Hippocampal formation (tissue), 2 donors: ENCODE measurements at places on chromosomes 3 and 15.

DNA sequence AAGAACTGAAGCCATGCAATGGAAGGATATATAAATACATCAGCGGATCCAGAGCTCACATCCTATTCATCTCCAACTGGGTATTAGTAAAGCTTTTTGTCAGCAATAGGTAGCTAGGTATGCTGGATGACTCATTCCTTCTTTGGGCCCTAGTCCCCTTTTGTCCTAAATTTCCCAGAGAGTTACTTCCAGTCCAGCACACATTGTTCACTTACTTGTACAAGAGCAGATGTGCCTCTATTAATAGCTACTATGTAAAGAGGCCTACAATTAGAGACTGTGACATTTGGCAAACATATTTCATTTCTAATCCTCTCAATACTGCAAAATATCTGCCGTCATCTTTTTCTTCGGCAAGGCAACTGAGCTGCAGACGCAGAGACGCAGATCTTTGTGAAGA lies 1.7 kb upstream of the SLC4A7 start:
- DNase-seq = no peak

GRCh38 chr15:59327942-59328341 lies 44.7 kb downstream of the MYO1E start:
- DNase-seq = no peak

DNA sequence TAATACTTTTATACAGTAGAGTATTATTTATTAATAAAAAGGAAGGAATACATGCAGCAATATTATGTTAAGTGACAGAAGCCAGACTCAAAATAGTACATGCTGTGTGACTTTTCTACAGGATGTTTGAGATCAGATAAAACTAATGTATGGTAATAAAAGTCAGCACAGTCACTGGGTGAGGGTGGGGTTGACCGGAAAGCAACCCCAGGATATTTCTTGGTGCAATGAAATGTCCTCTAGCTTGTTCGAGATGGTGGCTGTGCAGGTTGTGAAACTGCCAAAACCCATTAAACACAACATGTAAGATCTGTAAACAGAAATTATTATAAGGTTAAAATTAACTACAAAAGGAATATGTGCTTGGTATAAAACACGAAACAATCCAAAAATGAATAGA lies 20.8 kb upstream of the ALDH1L1 start:
- no peak for DNase-seq

GRCh38 chr3:175608356-175608755 lies 749.2 kb downstream of the NAALADL2 start:
- DNase-seq = no peak

DNA sequence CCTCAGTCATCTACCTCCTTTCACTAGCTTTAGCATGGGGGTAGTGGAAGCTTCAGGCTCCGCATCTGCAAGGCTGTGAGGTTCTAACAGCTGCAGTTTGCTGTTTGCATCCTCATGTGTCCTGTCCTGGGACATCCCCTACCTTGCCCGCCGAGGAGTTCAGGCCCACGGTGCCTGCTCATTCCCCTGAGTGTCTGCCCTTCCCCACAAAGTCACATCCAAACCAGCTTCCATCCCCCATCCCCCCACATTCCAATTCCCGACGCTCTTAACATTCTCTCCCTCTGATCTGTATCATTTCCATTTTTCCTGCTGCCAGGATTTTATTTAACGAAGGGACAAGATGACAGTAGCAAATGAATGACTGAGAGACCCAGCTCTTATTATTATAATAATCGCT lies 43.8 kb downstream of the HRH1 start:
- no peak for DNase-seq

DNA sequence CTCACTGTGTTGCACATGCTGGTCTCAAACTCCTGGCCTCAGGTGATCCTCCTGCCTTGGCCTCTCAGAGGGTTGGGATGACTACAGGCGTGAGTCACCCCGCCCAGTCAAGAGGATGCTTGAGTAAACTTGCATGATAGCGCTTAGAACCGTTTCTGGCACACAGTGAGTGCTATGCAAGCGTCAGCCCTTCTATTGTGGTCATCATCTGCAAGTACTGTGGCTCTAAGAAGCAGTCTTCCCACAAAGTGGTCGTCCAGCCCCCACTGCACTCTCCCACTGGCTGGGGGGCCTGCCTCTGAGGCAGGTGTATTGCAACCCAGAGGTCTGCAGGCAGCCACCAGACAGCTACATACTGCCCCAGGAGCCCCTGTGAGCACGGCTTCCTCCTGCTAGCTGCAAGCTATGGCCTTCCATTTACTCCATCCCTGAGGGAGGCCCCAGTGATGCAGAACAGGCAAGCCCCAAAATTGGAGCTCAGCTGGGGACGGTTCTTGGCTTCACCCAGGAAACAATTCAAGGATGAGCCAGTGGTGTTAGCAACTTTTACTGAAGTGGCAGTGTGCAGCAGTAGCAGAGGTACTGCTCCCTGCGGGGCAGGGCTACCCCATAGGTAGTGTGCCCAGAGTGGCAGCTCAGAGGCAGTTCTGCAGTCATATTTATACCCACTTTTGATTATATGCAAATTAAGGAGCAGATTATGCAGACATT lies 95.4 kb downstream of the LSM3 start:
- no peak for DNase-seq
